ENCODE measurements at places on chromosomes 7 and 10. TPM values are rescaled to one million over a fixed set of nuclear protein-coding genes. Genes with fewer than 3 reads are reported as not detected.

Gene RET
- 2.5 TPM for total RNA-seq

Gene NCF1
- 16.4 TPM for total RNA-seq

Gene LIPN
- total RNA-seq = not detected

Gene ADCY1
- 3.3 TPM for total RNA-seq

Gene PRPS1L1
- total RNA-seq = not detected

Gene PON1
- not detected for total RNA-seq

Gene C10orf67
- not detected for total RNA-seq

Gene STRA8
- not detected for total RNA-seq

- H3K4me1 ChIP-seq = peaks cover 4% of the 10 kb centered on the region
- DNase-seq = no peak
- no peaks in the 10 kb centered on the region for H3K36me3 ChIP-seq
- H3K27me3 ChIP-seq = no peaks in the 10 kb centered on the region
These were observed 21.7 kb upstream of the ADRB1 start for GRCh38 chr10:114021717-114022680.

GRCh38 chr7:132183781-132184380 lies 392.4 kb downstream of the PLXNA4 start:
- H3K27ac ChIP-seq = no peak overlapping the region
- H3K4me3 ChIP-seq = no peak overlapping the region
- H3K27me3 ChIP-seq = no peaks in the 10 kb centered on the region
- no peaks in the 10 kb centered on the region for H3K4me1 ChIP-seq
- H3K36me3 ChIP-seq = no peaks in the 10 kb centered on the region

DNA sequence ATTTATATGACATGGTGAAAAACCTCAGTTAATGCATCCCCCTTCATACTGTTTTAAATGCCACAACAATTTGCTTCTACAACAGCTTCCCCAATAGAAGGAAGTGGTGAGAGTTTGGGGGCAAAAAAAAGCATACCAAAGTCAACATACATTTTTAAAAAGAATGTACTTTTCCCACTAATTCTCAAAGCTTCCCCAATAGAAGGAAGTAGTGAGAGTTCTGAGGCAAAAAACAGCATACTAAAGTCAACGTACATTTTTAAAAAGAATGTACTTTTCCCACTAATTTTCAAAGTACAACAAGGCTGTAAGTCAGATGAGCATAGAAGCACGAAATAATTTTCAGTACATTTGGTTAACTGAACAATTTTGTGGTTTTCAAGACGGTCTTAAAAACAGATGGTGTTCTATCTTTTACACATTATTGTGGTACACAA lies 24.0 kb downstream of the WASL start:
- H3K36me3 ChIP-seq = no peaks in the 10 kb centered on the region
- H3K4me1 ChIP-seq = peaks cover 2% of the 10 kb centered on the region
- no peak overlapping the region for H3K4me3 ChIP-seq
- no peak for DNase-seq
- no peaks in the 10 kb centered on the region for H3K27me3 ChIP-seq

- no peak for DNase-seq
- H3K4me1 ChIP-seq = no peaks in the 10 kb centered on the region
- H3K27ac ChIP-seq = no peak overlapping the region
These were observed 35.2 kb upstream of the MXI1 start for GRCh38 chr10:110172155-110172554.

- H3K27ac ChIP-seq = no peak overlapping the region
- DNase-seq = no peak
- H3K4me1 ChIP-seq = no peaks in the 10 kb centered on the region
- no peak overlapping the region for H3K4me3 ChIP-seq
These were observed 18.2 kb downstream of the TCTN3 start for GRCh38 chr10:95675403-95676116.

- H3K4me1 ChIP-seq = no peaks in the 10 kb centered on the region
- no peak overlapping the region for H3K27ac ChIP-seq
These were observed 11.5 kb upstream of the NPFFR1 start for GRCh38 chr10:70295321-70295720.

- H3K27me3 ChIP-seq = no peaks in the 10 kb centered on the region
- H3K4me3 ChIP-seq = no peak overlapping the region
- H3K36me3 ChIP-seq = no peaks in the 10 kb centered on the region
- H3K4me1 ChIP-seq = no peaks in the 10 kb centered on the region
- DNase-seq = no peak
These were observed 29.8 kb downstream of the CDK1 start for GRCh38 chr10:60808036-60808435.

DNA sequence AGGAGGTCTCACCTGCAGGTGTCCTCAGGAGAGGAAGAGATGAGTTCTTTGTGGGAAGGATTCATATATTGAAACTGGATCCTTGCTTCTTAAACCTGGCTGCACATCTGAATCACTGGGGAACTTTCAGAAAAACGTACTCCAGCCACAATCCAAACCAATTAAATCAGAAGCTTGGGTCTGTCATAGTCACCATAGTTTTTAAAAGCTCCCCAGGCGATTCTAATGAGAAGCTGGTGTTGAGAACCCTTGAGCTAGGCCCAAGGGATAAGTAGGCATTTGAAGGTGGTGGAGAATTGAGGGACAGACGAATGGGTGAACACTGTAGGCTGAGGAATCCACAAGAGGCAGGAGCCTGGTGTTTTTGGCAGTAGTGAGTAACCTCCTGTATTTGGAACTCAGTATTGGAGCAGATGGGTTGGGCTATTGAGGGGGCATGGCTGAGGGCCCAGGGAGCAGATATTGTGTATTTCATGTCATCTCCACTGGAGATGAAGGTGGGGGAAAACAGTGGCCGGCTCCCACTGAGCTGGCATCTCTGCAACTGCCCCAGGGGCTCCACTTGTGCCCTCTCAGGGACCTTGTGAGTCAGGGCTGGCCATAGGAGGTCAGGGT lies 14.5 kb downstream of the ADCYAP1R1 start:
- H3K27ac ChIP-seq = no peak overlapping the region
- no peaks in the 10 kb centered on the region for H3K36me3 ChIP-seq
- no peaks in the 10 kb centered on the region for H3K4me1 ChIP-seq
- DNase-seq = peak; percentile 36
- no peak overlapping the region for H3K4me3 ChIP-seq

DNA sequence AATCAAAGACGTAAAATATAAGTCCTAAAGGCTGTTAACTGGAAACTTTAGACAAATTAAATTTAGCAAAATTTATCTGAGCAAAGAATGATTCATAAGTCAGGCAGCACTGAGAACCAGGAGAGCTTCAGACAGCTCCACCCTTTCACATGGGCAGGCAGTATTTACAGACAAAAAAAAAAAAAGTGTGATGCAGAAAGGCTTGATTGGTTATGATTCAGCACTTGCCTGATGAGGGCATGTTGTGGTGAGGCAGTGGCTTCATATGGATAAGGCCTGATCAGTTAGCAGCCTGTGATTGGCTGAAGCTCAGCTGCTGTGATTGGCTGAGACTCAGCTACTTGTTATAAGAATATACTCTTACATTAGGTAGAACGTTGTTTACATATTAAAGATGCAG lies 495.4 kb upstream of the POM121L12 start:
- no peaks in the 10 kb centered on the region for H3K27me3 ChIP-seq
- H3K27ac ChIP-seq = no peak overlapping the region
- no peaks in the 10 kb centered on the region for H3K4me1 ChIP-seq

DNA sequence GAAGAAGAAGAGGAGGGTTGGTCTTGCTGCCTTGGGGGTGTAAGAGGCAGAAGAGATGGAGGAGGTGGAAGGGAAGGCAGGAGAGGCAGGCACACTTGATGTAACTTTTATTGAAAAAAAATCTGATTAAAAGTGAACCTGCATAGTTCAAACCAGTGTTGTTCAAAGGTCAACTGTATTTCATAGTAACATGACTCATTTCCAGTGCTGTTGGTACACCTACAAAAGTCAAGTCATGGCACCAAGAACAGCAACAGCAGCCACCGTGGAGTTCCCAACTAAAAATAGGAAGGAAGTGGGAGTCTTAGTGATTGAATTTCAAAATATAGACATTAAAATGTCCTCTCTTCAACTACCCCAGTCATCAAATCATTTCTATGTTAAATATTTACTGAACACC lies 88.5 kb downstream of the CTNNA3 start:
- H3K4me1 ChIP-seq = peaks cover 3% of the 10 kb centered on the region
- no peak overlapping the region for H3K4me3 ChIP-seq
- no peaks in the 10 kb centered on the region for H3K27me3 ChIP-seq
- no peak for DNase-seq
- no peaks in the 10 kb centered on the region for H3K36me3 ChIP-seq
- no peak overlapping the region for H3K27ac ChIP-seq

DNA sequence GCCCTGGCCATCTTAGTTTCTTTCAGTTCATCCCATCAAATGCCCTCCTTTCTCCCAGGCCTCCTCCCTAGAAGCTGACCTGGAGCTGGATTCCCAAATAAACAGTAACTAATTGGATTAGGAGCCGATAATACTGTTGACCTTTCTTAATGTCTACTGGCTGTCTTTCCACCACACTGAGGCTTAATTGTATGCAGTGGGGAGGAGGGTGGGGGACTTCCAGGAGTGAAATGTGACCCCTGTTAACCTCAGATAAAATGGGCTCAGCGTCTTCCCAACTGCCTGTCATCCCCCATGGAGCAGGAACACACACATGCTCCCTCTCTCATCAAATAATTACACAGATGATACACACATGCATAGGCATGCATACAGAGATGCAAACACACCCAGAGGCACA lies 53.7 kb upstream of the LBX1 start:
- no peaks in the 10 kb centered on the region for H3K27me3 ChIP-seq
- no peak for DNase-seq
- H3K27ac ChIP-seq = no peak overlapping the region
- H3K4me1 ChIP-seq = no peaks in the 10 kb centered on the region
- H3K4me3 ChIP-seq = no peak overlapping the region

- no peaks in the 10 kb centered on the region for H3K27me3 ChIP-seq
- no peaks in the 10 kb centered on the region for H3K36me3 ChIP-seq
- H3K27ac ChIP-seq = no peak overlapping the region
These were observed 6.6 kb upstream of the GPER1 start for GRCh38 chr7:1081336-1081735.

- no peaks in the 10 kb centered on the region for H3K36me3 ChIP-seq
- H3K4me1 ChIP-seq = peaks cover 4% of the 10 kb centered on the region
- no peak overlapping the region for H3K4me3 ChIP-seq
- DNase-seq = no peak
- H3K27me3 ChIP-seq = no peaks in the 10 kb centered on the region
- no peak overlapping the region for H3K27ac ChIP-seq
These were observed 79.8 kb downstream of the ABI1 start for GRCh38 chr10:26780793-26781601.

DNA sequence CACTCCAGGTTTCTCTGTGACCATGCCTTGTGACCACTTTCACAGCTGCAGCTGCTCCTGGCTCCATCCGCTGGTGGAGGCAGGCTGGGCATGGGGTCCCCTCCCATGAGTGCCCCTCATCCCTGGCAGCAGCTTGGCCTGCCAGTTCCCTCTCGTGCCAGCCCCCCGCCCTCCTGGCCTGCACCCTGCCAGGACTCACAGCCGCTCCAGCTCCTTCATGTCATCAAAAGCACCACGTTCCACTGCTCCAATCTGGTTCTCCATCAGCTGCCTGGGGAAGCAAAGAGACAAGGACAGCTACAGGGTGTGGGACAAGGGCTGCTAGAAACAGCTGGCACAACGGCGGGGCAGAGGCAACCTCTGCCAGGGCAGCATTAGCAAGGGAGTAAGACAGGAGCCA lies 22.6 kb downstream of the SLIT1 start:
- H3K4me3 ChIP-seq = no peak overlapping the region
- H3K4me1 ChIP-seq = no peaks in the 10 kb centered on the region
- H3K27me3 ChIP-seq = no peaks in the 10 kb centered on the region
- DNase-seq = no peak
- no peaks in the 10 kb centered on the region for H3K36me3 ChIP-seq

Data from aorta (tissue), 5 donors.